ENCODE measurements at places on chromosomes 2 and 18. TPM values are rescaled to one million over a fixed set of nuclear protein-coding genes. Genes with fewer than 3 reads are reported as not detected.

BMP10 gene
- not detected for total RNA-seq

TTN gene
- total RNA-seq = 14.4 TPM

IL1RN gene
- total RNA-seq = not detected

GAL3ST2 gene
- total RNA-seq = not detected

SEPTIN10 gene
- total RNA-seq = 3.0 TPM

SPC25 gene
- not detected for total RNA-seq

ST6GAL2 gene
- 2.4 TPM for total RNA-seq

VIT gene
- total RNA-seq = not detected

FEZ2 gene
- 12.8 TPM for total RNA-seq

RESP18 gene
- total RNA-seq = not detected

PXDN gene
- 0.21 TPM for total RNA-seq

XDH gene
- not detected for total RNA-seq

MYO1B gene
- total RNA-seq = 1.3 TPM

TRAF3IP1 gene
- total RNA-seq = 6.3 TPM

DSG1 gene
- total RNA-seq = not detected

ATP6V1C2 gene
- 0.36 TPM for total RNA-seq

DTNA gene
- total RNA-seq = 0.18 TPM

C2orf92 gene
- 24.1 TPM for total RNA-seq

SANBR gene
- total RNA-seq = 3.9 TPM

MAP2 gene
- total RNA-seq = 0.38 TPM

CTNNA2 gene
- not detected for total RNA-seq

EFHD1 gene
- total RNA-seq = 2.2 TPM

MRPL19 gene
- total RNA-seq = 16.6 TPM

All from T-cell (primary cell).